Nucleus accumbens (tissue), 56 donors: ENCODE measurements at places on chromosomes 16 and 17.

- DNase-seq = no peak
Measured at GRCh38 chr16:69834807-69835466, 72.8 kb downstream of the WWP2 start.

- no peak for DNase-seq
Measured at GRCh38 chr17:39755554-39756379, 18.0 kb downstream of the GRB7 start.

DNA sequence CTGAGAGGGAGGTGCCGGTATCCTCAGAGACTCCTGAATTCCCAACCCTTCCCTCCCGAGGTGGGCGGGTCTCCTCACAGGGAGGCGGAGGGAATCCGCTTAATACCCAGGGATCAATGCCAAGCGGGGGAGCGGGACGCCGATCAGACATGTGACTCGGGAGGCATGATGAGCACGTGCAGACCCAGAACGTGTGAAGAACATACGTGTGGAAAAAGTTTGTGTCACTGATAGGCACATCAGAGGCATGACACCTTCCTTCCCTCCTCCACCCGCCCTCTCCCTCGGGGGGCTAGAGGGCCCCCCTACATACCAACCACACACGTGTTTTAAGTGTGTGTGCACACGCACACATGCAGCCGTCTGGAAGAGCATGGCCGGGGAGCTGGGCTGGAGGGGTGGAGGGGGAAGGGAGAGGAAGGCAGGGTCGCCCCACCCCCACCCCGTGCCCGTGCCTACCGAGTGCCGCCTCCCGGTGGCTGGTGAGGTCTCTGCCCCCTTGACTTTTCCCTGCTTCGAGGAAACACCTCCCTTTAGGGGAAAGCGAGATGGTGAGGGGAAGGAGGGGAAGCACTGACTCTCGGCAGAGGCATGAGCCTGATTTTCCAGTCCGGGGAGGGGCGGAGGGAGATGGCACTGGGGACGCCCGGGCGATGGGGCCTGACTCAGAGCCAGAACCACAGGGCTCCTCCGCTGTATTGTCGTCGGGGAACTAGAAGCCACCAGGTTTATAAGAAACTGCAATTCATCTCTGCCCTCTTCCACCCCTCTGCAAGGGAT lies 12.1 kb upstream of the TBX21 start:
- DNase-seq = no peak

- DNase-seq = no peak
Measured at GRCh38 chr17:9958586-9959281, 53.7 kb upstream of the RCVRN start.

GRCh38 chr17:42676424-42677011 lies at the start of gene PLEKHH3:
TSS of gene PLEKHH3 (minus strand) at chr17:42676994. CDS start at chr17:42676563, 431 bp downstream.
- DNase-seq = no peak

DNA sequence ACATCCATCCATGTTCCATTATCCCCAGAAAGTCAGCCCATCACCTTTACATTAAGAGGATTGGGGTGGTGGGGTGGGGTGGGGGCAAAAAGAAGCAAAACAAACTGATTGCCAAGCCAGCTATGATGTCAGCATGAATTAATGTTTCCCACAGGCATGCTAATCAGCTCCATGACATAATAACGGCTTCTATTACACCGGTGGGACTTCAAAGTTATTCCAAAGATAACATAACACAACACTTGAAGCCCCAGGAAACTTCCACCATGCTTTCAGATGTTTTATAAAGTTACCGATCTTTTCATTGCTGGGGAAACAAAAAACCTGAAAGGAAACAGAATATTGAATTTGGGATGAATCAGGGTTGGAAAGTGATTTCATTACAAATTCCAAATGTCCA lies 155.9 kb upstream of the IRX5 start:
- DNase-seq = no peak

DNA sequence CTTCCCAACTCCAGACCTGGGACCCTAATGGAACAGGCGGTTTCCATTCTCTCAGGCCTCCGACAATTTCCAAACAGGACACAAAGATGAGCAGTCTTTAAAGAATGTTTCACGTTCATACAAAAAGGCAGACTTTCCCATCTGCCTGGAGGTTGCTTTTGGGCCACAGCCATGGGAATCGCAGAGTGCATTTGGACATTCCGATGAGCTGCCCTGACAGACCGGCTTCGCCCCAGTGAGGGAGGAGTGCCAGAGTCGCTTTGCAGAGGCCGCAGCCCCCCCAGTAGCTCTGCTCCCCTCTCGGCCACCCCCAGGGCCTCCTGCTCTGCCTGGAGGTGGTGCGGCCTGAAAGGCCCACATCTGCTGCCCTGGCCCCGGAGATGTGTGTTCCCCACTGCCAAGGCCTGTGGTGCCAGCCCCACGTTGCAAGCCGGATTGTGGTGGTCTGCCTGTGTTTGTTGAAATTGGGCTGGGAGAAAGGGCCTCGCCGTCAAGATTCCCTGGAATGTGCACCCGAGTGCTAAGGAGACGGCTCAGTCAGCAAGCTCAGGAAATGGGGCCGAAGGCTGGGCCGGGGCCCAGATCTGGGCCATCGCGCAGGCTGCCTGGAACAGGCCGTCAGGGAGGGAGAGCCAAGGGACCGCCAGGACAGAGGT lies 89.8 kb downstream of the C16orf95 start:
- DNase-seq = no peak

- DNase-seq = no peak
Measured at GRCh38 chr16:80294172-80294571, 246.6 kb upstream of the DYNLRB2 start.

DNA sequence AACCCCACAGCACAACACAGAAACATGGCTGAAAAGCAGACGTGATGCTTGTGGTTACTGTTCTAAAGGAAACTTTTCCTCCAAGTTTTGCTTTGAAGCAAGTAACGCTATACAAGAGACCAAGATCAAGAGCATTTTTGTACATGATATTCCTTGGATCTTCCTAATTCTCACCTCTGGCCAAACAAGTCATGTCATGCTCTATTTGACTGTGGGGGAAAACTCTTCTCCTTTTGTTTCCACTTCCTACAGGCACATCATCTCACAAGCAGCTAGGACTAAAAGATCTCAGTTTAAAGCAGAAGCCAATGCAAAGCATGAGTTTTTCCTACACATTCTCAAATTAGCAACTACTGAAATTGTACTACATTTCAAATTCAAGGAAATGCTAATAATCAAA lies 50.7 kb downstream of the CFDP1 start:
- no peak for DNase-seq

DNA sequence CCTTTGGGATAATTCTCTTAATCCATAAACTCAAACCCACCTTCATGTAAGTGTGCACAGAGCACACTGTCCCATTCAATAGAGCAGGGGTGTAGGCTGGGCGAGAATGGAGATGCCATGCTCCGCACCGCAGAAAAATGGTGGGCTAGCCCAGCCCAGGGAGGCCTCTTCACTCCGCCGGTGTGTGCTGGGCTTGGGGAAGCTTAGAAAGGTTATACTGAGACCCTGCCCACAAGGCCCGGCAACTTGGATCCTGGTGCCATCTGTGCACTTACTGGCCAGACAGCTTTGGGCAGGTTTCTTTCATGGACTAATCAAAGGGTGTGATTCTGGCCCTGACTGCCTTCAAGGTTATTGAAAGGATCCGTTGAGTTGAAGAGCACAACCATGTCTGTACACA lies 3.7 kb upstream of the STAT5A start:
- no peak for DNase-seq

DNA sequence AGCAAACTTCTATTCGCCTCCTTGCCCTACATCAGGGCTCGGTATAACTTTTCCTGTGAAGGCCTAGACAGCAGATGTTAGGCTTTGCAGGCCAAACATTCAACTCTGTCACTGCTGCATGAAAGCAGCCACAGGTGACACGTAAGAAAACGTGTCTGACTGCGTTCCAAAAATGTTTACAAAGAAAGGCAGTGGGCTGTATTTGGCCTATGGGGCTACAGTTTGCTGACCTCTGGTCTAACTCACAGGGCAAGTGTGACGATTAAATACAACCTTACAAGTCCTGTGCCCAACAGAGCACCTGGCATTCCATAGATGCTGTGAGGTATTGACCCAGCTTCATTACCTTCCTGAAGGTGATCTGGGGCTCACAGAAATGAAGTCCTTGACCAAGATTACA lies 79.4 kb downstream of the USP31 start:
- no peak for DNase-seq

DNA sequence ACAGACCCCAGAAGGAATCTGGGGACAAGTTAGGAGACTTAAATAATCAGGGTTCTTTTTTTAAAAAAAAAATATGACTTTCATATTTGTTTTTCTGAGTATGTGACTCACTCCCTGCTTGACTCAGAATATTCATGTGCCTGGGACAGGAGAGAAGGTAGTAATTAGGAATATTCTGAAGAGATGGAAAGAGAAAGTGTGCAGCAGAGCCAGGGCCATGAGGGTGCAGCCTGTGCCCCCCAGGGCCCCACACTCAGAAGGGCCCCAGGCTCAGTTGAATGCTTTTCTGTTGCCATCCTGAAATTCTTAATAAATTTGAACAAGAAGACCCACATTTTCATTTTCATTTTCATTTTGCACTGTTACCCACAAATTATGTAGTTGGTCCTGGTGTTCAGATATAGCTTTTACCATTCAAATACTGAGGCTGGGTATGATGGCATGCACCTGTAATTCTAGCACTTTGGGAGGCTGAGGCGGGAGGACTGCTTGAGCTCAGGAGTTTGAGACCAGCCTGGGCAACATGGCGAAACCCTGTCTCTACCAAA lies 11.5 kb upstream of the LONP2 start:
- no peak for DNase-seq

DNA sequence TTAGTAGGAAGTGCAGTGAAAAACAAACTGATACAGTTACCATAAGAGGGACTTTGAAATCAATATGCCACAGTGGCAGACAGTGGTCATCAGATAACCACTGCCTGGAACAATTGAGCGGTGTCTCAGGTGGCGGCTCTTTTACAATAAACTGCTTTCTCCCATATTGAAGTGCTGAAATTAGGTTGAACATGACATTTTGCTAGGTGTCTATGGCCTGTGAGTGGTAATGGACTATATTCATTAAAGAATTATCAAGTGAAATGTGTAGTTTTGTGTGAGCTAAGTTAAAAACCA lies 214.7 kb downstream of the RPTOR start:
- DNase-seq = no peak

DNA sequence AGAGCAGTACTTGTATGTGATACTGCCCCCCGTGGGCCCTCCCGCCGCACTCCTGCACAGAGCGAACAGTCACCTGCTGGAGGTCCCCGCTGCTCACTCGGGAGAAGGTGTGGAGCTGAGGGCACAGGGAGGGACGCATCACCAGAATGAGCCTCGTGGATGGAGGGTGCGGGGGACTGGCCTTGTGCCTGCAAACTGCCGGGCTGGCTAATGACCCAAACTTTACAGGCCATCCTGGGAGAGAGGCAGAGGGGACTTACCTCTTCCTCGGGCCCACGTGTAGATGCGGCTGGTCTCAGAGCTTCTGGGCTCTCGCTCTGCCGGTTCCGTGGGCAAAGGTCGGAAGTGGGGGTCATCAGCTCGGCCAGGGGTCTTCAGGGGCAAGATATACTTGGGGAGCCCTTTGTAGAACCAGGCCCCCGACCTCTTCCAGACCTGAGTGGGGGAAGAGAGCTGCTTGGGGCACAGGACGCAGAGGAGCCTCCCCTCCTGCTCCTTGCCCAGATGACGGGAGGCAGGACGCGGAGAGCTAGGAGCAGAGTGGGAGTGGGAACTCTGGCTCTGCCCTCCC lies 65.5 kb upstream of the DOC2B start:
- DNase-seq = no peak

DNA sequence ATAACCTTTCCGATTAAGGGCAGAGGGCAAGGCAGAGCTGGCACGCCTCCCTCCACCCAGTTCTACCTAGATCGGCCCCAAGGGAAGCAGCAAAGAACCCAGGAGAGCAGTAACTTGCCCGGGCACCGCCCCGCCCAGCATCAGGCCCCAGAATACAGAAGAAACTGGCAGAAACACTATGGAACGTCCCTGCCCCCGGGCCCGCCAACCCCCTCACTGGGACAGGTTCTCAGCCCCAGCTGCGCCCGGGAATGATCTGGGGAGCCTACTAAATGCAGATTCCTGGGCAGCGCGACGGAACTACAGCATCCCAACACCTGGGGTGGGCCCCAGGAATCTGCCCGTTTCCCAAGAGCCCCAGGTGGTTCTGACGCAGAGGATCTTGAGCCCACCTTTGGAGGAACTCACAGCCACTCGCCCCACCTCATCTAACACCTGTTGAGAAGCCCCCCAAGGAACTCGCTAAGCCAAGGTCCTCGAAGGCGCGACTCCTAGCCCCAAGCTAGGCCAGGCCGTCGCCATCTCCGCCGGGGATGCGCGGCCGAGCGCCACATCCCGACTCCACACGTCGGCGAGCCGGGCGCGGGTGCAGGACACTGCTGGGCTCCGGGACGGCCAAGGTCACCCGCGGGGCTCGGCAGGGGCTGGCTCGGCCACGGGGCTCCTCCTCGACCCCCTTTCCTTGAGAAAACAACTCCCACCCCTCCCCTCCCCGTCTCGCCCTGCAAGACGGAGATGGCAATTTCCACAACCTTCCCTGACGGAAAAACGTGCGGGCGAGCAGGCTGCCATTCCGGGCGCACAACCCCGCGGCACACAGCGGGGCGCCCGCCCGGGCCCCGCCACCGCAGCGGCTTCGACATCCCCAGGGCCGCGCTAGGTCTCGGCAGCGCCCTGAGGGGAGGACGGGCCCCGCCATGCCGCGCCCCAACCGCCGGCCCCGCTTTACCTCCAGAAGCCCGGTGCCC lies 913 bp downstream of the CDIP1 start:
- DNase-seq = no peak

DNA sequence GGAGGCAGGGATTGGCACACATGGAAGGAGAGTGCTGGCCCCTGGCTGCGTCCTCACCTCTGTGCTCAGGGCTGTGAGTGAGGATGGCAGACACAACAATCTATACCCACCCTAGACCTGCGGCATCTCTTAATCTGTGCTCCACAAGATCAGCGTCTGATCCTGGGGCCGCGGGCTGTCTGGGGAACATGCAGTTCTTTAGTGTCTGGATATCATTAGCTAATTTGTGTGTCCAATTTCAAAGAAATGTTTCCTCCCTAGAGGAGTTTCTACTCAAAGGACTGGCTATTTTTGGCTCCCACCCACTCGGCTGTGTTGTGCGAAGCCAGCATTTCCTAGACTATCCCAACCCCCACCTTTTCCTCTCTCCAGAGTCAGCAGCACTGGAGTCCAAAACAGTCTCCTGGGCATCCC lies 93.8 kb downstream of the GRIN2A start:
- no peak for DNase-seq
